HT1080 (cell line): ENCODE measurements at places on chromosomes 3 and 15.
A peak's percentile ranks its signal among the peaks of the same experiment; 100 is the strongest.

- DNase-seq, result peak; percentile 62
These were observed 207.7 kb downstream of the SOX2 start for GRCh38 chr3:181919375-181919774.

- no peak for DNase-seq
These were observed 503.3 kb upstream of the CFAP20DC start for GRCh38 chr3:59553076-59553475.

DNA sequence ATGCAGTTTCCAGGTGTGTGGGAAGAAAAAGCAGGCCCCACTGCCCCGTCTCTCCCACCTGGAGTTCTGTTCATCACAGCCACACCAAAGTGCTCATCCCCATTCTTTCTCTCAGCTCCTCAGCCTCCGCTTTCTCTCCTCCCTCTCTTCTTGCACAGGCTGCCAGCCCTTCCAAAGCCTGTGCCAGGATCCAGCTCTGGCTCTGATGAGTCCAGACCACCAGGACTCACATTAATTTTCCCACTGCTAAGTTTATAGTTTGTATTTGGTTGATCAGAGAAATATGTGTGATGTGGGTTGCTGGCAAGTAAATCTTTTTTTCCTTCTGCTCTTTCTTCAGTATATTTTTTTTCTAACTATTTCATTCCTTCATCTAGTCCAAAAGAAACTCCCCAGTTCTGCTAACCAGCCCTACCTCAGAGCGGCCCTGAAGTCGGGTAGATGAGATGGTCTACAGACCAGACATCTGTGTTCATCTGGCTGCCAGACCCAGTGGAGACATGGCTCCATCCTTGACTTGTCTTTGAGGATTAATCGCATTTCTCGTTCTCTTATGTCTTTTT, 49.8 kb downstream of the BOC start:
- no peak for DNase-seq

GRCh38 chr3:41198526-41198925, 779 bp upstream of the CTNNB1 start:
- DNase-seq, result no peak

- DNase-seq, result no peak
These were observed 5.7 kb downstream of the NMNAT3 start for GRCh38 chr3:139671863-139672646.
